CD8-positive, alpha-beta memory T cell (primary cell): ENCODE measurements at places on chromosomes 4 and X. TPM values are rescaled to one million over a fixed set of nuclear protein-coding genes. Genes with fewer than 3 reads are reported as not detected.

GRCh38 chr4:88217169-88217568 is 58.7 kb upstream of the ABCG2 start:
- no peak for DNase-seq

- DNase-seq, result no peak
These were observed 92.6 kb downstream of the PTPN13 start for GRCh38 chr4:86686741-86687140.

DNA sequence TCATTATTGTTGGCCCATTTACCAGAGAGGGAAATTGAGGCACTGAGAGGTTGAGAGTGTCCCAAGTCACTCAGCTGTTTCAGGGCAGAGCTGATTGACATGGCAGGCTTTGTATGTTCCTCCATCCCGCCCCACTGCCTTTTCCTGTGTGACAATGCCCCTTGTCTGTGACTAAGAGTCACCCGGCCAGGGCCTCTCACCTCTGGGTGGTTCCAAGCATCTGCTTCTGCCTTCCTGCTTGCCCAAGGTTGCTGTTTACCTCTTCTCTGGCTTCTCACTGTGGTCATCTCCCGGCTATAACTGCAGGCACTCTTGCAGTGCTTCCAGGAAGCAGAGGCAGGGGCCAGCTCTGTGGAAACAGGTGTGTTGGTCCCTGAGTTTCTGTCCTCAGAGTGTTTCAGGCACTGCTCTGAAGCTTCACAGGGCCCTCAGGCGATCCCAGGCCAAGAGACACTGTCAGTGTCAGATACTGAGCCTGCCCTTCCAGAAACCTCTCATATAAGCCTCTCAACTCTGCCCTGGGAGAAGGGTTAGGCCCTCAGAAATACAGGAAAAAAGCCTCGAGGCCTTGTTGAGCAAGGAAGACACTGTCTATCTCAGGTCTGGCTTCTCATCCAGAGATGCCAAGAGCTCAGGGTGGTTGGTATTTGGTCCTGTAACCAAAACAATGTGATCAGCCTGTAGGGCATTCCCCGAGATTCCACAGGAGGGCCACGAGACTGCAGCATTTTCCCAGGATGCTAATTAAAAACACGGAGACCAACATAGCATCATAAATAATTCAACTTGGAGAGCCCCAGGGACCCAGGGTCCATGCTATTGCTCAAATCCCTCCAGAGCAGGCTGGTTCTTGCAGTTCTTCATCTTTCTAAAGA is 42.0 kb upstream of the PROM1 start:
- DNase-seq, result no peak

DNA sequence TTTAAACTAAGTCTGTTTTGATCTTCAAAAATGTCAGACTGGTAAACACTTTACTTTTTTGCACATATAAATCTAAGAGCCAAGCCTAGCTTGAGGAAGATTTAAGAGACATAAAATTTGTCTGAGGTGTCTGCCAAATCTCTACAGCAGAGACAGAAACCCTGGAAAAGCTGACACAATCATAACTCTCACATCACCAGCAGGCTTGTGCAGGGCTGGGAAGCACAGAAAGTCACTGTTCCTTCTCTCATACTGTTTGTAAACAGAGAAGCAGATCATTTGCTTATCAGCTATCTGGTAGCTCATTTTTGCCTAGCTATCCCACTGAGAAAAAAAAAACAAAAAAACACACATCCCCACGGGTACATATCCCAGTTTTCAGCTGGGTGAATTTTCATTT is 7.0 kb downstream of the ENOX2 start:
- DNase-seq, result no peak

DNA sequence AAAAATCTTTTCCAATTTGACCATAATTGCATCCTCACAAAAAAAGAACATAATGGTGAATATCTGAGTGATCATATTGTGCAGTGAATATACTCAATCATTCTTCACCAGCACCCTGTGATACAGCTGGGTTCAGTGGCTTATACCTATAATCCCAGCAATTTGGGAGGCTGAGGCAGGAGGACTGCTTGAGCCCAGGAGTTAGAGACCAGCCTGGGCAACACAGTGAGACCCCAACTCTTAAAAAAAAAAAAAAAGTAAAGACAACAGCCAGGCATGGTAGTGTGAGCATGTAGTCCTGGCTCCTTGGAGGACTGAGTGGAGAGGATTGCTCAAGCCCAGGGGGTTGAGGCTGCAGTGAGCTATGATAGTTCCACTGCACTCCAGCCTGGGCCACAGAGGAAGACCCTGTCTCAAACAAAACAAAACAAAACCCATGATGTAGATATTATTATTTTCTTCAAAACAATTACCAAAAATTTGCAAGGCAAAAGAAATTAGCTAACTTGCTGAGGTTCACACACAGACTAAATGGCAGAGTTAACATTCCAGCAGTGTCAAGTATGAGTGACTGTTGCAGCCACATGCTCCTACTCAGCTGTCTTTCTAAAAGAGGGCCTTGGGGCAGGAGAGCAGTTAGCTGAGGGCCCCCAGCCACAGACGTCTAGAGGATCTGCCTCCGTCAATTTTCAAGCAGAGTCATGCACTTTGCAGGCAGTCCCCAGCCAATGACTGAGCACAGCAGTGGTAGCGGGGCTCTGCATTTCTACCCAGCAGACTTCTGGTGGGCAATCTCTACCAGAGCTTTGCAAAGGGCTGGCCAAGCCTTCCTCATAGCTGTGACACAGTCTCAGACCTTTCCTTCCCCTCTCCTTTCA is 33.4 kb downstream of the ADGRA3 start:
- no peak for DNase-seq

GRCh38 chr4:111618908-111619307 is 526.3 kb upstream of the FAM241A start:
- DNase-seq, result no peak

GRCh38 chr4:143348233-143349077 is 11.8 kb downstream of the GAB1 start:
- DNase-seq, result no peak

DNA sequence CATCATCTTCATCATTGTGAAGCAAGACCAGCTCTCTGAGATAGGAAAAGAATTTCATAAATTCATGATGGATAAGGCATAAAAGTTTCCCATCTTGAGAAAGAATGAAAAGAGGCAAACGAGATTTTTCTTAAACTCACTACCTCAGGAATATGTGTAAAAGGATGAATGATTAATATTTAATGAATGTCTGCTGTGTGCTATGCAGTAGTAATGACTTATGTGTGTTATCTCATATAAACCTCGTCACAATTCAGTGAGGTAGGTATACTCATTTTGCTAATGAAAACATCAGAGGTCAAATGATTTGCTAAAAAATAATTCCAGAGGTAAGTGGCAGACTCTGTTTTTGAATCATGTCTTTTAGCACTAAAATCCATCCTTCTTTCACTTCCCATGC is 42.6 kb upstream of the GYPA start:
- no peak for DNase-seq

- peak; percentile 5 for DNase-seq
These were observed 34.2 kb upstream of the C1GALT1C1 start for GRCh38 chrX:120664081-120664480.

DNA sequence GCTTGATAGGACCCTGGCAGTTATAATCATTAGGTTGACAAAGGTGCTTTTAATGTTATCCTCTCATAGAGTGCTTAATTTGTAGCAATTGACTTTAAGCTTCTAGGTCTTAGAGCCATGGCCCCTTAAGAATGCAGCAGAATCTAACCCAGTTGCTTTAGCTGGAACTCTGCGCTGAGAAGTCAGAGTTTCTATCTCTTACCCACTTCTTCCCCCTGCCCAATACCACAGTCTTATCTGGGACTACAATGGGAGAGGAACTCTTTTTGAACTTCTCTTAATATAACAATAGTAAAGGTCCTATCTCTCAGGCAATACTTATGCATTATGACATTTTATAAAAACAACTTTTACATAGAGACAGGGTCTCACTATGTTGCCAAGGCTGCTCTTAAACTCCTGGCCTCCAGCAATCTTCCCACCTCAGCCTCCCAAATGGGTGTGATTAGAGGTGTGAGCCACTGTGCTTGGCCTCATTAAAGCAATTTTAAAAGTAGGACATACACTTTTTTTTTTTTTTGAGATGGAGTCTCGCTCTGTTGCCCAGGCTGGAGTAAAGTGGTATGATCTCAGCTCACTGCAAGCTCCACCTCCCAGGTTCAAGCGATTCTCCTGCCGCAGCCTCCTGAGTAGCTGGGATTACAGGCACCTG is 1.8 kb downstream of the TLR10 start:
- no peak for DNase-seq

GRCh38 chr4:79747252-79747651 is 325.8 kb downstream of the ANTXR2 start:
- DNase-seq, result no peak

DNA sequence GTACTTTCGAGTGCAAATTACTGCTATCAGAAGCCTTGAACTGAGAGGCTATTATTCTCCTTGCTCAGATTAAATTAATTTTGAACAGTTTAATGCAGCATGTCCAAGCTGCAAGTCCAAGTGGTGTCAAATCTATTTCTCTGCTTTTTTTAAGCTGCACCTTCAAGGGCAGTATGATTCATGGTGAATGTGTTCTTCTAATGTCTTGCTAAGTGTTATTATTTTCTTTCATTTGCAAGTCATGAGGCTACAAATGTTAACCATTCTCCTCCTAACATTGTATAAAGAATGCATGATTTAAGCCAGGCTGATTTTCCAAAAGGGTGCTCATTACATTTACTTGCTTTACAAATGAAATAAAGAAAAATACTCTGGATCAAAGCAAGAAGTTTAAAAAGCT is 200.4 kb downstream of the TEX13C start:
- no peak for DNase-seq

GRCh38 chr4:48767055-48767929 is 12.8 kb downstream of the FRYL start:
- DNase-seq, result no peak

GRCh38 chr4:153611679-153612078 is 72.4 kb upstream of the TLR2 start:
- no peak for DNase-seq

DNA sequence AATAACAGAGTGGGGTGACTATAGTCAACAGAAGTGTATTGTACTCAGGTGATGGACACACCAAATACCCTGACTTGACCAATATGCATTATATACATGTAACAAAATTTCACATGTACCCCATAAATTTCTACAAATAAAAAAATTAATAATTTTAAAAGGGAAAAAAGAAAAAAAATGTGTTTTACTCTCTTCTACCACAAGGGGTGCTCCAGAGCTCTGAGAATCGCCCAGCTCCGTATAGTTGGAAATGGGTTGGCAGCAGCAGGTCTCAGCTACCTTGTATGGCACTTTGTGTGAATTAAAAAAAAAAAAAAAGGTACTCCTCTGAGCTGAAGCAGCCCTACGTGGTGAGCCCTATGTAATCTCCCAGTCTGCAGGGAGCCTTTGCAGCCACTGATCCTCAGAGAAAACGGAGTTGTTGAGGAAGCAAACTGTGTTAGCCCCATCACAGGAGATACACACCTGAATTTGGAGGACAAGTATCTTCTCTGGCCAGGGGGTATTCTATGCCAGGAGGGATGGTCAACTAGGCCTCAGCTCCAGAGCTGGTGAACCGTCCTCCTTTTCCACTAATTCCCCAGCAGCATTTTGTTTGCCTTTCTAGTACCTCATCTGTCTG is 17.2 kb upstream of the POLA1 start:
- DNase-seq, result no peak

GRCh38 chr4:130393642-130394041 is 1297.7 kb downstream of the C4orf33 start:
- DNase-seq, result no peak

- DNase-seq, result no peak
These were observed 19.5 kb upstream of the SYTL5 start for GRCh38 chrX:37986893-37987292.

DNA sequence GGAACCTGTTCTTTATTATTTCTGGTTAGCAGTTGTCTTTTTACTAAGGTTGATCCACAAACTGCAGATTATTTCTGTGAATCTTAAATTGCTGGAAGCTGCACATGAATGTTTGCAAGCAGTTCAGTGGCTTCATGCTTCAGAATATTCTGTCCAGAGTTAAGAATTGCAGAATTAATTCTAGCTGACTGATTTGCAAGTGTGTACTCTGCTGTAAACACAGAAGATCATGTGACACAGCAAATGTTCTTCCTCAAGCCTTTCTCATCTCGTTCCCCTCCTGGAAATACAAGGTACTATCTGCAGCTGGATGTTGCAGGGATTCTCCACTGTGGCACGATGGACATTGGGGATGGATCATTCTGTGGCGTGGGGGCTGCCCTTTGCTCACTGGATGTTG is 16.8 kb upstream of the CLTRN start:
- DNase-seq, result no peak

- DNase-seq, result no peak
These were observed 84.1 kb downstream of the TMEM164 start for GRCh38 chrX:110086916-110087484.

- DNase-seq, result no peak
These were observed 223.1 kb upstream of the FAT1 start for GRCh38 chr4:186946682-186947294.

SHOX gene
- total RNA-seq, result not detected

TNMD gene
- total RNA-seq, result not detected

ESX1 gene
- not detected for total RNA-seq

FOXR2 gene
- not detected for total RNA-seq

PAGE5 gene
- 1.1 TPM for total RNA-seq

GUCY1A1 gene
- not detected for total RNA-seq

OCIAD1 gene
- total RNA-seq, result 115 TPM

ETDC gene
- total RNA-seq, result not detected

MTMR8 gene
- total RNA-seq, result 4.7 TPM

TMPRSS11A gene
- total RNA-seq, result not detected

SEC31A gene
- total RNA-seq, result 87.3 TPM

RADX gene
- total RNA-seq, result 6.7 TPM

FMR1NB gene
- total RNA-seq, result not detected

RHOXF2 gene
- total RNA-seq, result not detected

DUSP21 gene
- total RNA-seq, result not detected

RNF175 gene
- total RNA-seq, result not detected
